Activated T-cell treated with anti-CD3 and anti-CD28 coated beads, Interleukin-2, amount 50 U/mL, for 72 hours (primary cell): ENCODE measurements at places on chromosomes 6 and 20.

DNA sequence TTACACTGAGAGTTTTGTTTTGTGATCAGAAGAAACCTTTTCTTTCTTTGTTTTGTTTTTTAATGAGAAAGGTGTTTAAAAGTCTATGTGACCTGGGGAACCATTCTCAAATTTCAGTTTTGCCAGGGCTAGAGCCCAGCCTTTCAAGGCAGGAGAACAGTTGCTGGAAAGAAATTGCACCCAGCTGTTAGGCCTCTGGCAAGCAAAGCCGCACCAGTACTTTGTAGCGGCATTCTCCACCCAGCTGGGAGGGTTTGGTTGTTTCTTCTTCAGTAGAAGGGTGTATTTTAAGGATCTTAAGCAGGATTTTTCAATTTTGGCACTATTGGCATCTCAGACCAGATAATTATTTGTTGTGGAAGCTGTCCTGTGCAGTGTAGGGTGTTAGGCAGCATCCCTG lies 16.6 kb upstream of the MAPK13 start:
- DNase-seq, result no peak

DNA sequence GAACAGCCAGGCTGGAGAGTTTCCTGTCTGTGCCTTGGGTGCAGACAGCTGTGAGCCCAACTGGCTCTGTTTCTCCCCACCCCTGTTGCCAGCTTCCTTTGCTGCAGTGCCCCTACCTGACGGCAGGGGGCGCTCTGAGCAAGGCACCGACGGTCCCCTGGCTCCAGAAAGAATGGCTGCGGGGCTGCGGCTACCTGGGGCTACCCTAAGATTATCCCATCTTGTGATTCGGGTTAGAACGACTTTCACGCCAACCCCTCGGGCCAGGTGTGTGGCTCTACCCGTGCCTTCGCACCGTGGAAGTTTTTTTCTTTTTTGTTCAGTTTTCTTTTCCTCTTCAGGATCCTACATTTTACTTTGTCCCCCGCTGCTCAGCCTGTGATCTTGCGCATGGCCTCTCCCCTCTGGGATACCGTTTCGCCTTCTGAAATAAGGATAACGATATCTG lies 33.4 kb upstream of the AAR2 start:
- peak; percentile 76 for DNase-seq

- DNase-seq, result no peak
Measured at GRCh38 chr6:73791336-73791735, 95.3 kb downstream of the CD109 start.

GRCh38 chr20:43029176-43029575 lies 160.5 kb downstream of the PTPRT start:
- DNase-seq, result no peak

- no peak for DNase-seq
Measured at GRCh38 chr20:6814945-6815344, 47.5 kb downstream of the BMP2 start.

DNA sequence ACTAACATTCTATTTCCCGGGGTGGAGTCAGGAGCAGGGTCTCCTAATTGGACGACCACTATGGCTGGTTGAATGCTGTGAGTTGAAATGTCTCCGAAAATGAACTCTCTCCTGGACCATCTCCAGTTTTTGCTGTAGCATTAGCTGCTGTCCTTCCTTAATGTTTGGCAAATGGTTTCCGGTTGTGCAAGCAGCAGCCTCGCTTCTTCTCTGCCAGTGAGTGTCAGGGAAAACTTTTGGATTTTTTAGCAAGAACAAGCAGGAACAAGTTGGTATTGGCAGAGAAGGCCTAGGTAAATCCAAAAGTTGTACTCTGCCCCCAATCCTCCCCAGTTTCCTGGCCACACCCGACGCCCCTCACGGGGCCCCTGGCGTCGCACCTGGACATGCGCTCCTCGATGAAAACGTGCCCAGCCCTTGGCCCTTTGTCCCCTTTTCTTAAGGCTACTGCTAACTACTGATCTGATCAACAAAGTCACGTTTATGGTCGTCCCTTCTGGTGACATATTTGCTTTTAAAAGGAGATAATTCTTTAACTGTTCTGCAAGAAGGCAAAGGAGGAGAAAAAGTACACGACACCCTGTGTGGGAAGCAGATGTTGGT lies 103.2 kb downstream of the ARMC2 start:
- DNase-seq, result no peak
